ENCODE measurements at places on chromosomes 2 and 18. TPM values are rescaled to one million over a fixed set of nuclear protein-coding genes. Genes with fewer than 3 reads are reported as not detected.

Gene REG1A
- 0.46 TPM for total RNA-seq

Gene LOXHD1
- 0.23 TPM for total RNA-seq

Gene SERPINB11
- not detected for total RNA-seq

Gene HOXD1
- total RNA-seq = not detected

Gene TMEM163
- 41.3 TPM for total RNA-seq
